ENCODE measurements at places on chromosomes 7 and 10. TPM values are rescaled to one million over a fixed set of nuclear protein-coding genes. Genes with fewer than 3 reads are reported as not detected.

HOXA4 gene
- total RNA-seq: 4.1 TPM

ADCYAP1R1 gene
- total RNA-seq: 0.17 TPM

EMX2 gene
- 3.9 TPM for total RNA-seq

C1GALT1 gene
- total RNA-seq: 34.6 TPM

MRLN gene
- not detected for total RNA-seq

ANKRD30A gene
- total RNA-seq: not detected

HSPA12A gene
- total RNA-seq: 11.0 TPM

SLC39A12 gene
- total RNA-seq: not detected

SLC18A3 gene
- total RNA-seq: not detected

RHOBTB1 gene
- total RNA-seq: 5.6 TPM

GPC2 gene
- 16.7 TPM for total RNA-seq

CHRM2 gene
- 0.06 TPM for total RNA-seq

GNAT3 gene
- not detected for total RNA-seq

TRPV5 gene
- total RNA-seq: not detected

VAX1 gene
- total RNA-seq: 1.0 TPM
